ENCODE measurements at places on chromosomes 11 and 22.

DNA sequence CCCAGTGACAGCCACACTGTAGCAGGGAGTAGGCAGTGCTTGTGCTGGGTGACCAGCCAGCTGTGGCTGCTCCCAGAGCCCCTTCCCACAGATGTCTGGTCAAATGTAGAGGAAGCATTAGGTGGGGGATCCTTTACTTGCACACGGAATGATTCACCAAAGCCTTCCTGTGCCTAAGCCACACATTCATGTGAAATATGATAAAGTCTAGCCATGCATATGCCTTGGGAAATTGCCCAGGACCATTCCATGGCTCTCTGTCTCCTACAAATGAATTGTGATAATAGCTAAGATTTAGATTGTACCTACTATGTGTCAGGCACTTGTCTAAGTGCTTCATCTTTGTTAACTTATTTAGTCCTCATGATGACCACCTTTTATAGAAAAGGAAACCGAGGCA lies 217.5 kb upstream of the E2F8 start:
- DNase-seq, result no peak

DNA sequence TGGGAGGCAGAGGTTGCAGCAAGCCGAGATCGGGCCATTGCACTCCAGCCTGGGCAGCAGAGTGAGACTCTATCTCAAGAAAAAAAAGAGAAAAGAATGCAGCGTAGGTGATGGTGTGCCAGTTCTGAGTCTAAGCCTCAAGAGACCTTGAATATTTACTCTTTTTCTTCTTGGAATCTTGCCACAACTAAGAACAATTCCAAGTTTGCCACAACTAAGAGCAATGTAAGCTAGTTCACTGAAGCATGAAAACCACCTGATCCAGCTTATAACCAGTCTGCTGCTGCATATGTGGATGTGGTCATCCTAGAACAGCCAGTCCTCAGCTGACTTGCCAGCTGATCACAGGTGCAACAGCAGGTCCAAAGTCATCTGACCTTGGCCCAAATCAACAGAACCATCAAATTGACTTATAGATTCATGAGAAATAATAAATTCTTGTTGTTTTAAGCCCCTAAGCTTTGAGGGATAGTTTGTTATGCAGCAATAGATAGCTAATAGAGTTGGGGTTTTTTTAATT lies 25.4 kb upstream of the SEZ6L start:
- DNase-seq, result no peak

- no peak for DNase-seq
Observed at GRCh38 chr22:25494774-25495173, 69.7 kb upstream of the GRK3 start.

DNA sequence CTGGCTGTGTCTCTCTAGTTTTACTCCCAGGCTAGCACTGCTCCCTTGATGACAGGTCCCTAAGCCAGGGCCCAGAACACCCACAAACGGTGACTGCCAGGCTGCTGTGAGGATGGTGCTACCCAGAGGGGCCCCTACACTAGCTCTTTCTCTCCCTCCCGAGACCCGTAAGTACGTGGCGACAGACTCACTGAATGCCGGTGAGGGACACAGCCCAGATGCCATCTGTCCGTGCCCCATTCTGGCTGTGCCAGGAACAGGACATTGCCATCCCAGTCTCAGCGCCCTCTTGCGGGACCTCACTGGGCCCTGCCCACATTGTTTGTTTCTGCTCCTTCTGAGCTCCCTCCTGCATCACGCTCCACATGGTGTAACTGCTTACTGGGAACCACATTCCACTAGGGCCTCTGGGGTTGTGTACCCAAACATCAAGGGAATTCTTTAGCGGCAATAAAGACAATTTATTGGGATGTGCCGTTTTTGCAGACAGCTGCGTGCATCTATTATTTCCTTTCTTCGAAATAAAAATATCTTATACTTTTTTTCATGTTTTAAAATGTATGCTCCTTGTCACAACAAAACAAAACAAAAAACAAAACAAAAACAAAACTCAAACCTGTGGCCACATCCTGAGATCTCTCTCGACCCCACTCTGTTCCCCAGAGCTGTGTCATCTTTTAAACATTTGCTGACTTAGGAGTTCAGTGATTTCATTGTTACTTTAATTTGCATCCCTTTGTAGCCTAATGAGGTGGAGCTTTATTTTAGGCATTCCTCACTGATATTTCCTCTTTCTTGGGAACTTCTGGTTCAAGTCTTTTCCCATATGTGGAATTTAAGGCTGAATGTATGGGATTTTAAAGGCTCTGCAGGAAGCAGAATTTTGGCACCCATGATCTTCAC lies 4.4 kb upstream of the TPCN2 start:
- DNase-seq, result no peak

DNA sequence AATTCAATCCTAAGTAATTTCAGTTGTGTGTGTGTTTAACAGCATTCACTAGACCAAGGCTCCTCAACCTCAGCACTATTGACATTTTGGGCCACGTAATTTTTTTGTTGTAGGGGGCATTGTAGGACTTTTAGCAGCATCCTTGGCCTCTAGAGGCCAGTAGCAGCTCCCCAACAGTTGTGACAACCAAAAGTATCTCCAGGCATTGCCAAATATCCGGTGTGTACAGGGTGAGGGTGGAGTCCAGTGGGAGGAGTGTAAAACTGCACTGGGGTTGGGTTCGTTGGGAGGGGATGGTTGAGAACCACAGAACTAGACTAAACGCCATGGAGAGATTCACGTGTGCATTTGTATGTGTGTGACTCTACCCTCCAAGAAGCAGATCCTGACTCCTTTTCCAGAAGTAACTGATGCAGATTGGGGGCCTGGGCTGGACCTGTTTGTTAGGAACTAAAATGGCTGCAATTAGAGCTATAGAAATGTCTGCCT lies 5.9 kb upstream of the PHF21A start:
- peak; percentile 26 for DNase-seq
